ENCODE measurements at places on chromosomes 4 and X. TPM values are rescaled to one million over a fixed set of nuclear protein-coding genes. Genes with fewer than 3 reads are reported as not detected.

PNMA3 gene
- polyA plus RNA-seq, result 36.8 TPM

CNKSR2 gene
- 1.3 TPM for polyA plus RNA-seq

DNA sequence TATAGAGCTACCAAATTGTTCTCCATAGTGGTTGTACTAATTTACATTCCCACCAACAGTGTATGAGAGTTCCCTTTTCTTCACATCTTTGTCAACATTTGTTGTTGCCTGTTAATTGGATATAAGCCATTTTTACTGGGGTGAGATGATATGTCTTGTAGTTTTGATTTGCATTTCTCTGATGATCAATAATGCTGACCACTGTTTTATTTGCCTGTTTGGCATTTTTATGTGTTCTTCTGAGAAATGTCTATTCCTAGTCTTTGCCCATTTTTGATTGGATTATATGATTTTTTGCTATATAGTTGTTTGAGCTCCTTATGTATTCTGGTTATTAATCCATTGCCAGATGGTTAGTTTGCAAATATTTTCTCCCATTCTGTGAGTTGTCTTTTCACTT, 44.3 kb downstream of the ACTRT1 start:
- no peak for DNase-seq

GRCh38 chrX:110003167-110004156, 548 bp downstream of the TMEM164 start:
- no peak for DNase-seq

DNA sequence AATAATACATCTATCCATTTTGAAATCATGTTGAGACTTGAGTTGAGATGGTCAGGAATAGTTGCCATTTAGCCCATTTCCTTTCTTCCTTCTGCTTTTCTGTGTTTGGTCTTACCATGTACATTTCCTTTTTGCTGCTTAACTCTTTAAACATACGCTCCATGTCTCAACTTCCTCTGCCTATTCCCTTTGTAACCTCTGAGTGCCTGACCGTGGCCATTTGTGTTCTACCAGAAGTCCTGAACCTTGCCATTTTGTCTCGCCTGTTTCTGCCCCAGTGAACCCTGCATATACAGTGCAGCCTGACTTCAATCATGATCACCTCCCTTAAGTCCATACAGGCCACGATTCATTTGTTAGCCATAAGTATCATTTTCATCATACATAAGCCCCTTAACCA, 169.0 kb downstream of the RAPGEF2 start:
- no peak for DNase-seq

DNA sequence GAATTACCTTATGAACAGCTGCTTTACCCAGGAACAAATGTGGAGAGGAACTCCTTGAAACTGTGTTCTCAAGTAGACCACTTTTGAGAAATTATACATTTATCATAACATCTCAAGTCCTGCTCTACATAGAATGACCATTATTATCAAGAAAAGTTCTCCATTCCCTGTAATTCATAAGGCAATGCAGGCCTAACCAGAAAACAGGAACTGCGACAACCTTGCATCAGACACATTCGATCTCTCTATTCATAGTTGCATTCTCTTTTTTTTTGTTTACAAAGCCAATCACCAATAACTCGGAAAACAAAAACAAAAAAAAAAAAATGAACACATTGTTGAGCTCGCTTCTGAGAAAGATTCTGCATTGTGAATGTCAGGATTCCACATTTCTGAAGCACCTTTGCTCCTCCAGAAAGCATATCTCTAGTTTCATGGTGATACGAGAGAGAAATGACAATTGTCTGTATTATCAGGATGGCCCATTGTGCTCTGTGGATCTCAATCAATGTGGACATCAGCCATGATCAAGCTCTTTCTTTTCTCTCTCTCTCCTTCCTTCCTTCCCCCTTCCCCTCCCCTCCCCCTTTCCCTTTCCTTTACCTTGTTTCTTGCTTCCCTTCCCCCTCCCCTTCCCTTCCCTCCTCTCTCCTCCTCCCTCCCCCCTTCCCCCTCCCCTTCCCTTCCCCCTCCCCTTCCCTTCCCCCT, 32.4 kb upstream of the CD99 start:
- DNase-seq, result no peak

DNA sequence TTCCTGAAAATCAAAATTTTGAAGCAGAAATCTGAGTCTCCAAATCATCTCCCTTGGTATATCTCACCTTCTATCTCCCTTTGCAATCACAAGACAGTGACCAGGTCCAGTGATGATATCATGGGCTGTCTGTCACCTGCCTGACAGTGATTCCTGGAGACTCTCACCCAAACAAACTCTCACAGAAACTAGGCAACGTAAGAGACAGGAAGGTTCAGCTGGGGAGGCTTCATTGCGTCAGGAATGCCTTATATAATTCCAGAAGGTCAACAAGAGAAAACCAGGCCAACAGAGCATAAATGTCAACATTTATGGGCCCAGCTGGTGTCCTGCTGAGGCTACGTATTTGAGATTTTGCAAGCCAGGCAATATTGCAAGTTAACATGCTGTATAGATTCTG, 412.7 kb downstream of the KCNIP4 start:
- no peak for DNase-seq

GRCh38 chr4:155811083-155811482, 52.3 kb downstream of the GUCY1B1 start:
- no peak for DNase-seq

DNA sequence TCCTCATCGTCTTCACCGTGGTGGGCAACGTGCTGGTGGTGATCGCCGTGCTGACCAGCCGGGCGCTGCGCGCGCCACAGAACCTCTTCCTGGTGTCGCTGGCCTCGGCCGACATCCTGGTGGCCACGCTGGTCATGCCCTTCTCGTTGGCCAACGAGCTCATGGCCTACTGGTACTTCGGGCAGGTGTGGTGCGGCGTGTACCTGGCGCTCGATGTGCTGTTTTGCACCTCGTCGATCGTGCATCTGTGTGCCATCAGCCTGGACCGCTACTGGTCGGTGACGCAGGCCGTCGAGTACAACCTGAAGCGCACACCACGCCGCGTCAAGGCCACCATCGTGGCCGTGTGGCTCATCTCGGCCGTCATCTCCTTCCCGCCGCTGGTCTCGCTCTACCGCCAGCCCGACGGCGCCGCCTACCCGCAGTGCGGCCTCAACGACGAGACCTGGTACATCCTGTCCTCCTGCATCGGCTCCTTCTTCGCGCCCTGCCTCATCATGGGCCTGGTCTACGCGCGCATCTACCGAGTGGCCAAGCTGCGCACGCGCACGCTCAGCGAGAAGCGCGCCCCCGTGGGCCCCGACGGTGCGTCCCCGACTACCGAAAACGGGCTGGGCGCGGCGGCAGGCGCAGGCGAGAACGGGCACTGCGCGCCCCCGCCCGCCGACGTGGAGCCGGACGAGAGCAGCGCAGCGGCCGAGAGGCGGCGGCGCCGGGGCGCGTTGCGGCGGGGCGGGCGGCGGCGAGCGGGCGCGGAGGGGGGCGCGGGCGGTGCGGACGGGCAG, 792 bp downstream of the ADRA2C start:
- DNase-seq, result no peak

DNA sequence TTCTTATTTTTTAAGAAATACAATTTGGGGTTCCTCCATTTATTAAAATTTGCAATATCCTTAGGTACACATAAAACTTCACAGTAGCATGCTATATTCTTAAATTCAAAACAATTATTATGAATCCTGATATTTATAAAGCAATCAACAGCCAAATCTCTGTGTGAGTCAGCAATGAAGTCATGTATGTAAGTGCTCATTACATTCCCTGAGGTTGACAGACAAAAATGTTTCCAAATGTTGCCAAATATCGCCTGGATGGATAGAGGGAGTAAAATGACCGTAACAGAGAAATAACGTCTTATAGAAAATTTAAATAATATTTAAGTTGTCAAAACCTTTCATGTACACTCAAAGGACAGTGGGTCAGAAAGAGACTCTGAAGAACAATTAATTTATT, 220.0 kb downstream of the PCDH18 start:
- DNase-seq, result no peak

DNA sequence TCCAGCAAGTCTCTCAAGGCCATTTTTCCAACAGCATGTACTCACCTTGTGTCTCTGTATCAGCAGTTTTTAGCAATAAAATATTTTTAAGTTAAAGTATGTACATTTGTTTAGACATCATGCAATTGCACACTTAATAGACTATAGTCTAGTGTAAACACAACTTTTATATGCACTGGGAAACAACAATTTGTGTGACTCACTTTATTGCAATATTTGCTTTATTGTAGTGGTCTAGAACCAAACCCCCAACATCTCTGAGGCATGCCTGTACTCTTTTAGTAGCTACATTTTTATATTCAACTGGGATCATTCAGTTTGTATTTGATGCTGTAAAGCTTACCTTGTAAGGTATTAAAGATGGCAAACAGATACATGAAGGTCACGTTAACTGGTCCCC, 14.7 kb upstream of the PHKA2 start:
- DNase-seq, result no peak

DNA sequence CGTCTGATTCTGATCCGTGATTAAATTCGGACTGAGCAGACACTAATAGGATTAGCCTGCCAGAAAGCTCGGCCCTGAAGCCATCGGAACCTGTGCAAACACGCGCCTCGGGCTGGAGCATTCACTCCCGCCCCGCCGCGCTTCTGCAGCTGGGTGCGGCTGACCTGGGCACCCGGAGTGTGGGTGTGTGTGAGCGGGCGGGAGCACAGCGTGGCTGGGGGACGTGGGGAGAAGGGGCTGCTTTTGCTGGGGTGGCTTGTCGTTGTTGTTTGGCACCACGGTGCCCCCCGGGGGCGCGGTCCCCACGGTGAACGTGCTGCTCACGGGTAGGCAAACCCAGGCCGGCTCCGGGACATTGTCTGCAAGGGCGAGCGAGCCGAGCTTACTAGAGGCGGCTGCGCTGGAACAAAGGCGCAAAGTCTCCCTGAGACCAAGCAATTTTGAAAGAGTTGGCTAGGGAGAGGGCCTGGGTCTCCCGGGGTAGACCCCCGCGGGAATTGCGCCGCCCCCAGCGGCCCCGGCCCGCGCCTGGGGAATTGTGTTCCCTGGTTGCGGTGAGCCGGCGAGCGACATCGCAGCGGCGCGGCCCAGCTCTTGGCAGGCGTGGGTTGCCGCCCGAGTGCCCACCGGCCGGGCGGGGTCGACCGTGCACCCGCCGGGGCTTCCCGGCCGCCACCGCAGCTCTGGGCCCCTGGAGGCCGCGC, 1.4 kb downstream of the MAMLD1 start:
- DNase-seq, result no peak

- peak; percentile 26 for DNase-seq
Observed at GRCh38 chrX:64394874-64395567, at the start of gene MTMR8. MTMR8 (minus strand) TSS chrX:64395452; CDS start chrX:64395363, 89 bp downstream.

Data from left renal cortex interstitium (tissue), 4 donors.